CD4-positive, alpha-beta T cell treated with Interleukin-1 beta for 1 hour (primary cell): ENCODE measurements at places on chromosomes 12 and 14.

- no peak for DNase-seq
Measured at GRCh38 chr12:95978351-95978750, 17.8 kb downstream of the HAL start.

GRCh38 chr12:109732321-109733305 lies 19.0 kb downstream of the FAM222A start:
- DNase-seq: no peak

GRCh38 chr12:13784504-13784903 lies 196.9 kb downstream of the GRIN2B start:
- DNase-seq: no peak

DNA sequence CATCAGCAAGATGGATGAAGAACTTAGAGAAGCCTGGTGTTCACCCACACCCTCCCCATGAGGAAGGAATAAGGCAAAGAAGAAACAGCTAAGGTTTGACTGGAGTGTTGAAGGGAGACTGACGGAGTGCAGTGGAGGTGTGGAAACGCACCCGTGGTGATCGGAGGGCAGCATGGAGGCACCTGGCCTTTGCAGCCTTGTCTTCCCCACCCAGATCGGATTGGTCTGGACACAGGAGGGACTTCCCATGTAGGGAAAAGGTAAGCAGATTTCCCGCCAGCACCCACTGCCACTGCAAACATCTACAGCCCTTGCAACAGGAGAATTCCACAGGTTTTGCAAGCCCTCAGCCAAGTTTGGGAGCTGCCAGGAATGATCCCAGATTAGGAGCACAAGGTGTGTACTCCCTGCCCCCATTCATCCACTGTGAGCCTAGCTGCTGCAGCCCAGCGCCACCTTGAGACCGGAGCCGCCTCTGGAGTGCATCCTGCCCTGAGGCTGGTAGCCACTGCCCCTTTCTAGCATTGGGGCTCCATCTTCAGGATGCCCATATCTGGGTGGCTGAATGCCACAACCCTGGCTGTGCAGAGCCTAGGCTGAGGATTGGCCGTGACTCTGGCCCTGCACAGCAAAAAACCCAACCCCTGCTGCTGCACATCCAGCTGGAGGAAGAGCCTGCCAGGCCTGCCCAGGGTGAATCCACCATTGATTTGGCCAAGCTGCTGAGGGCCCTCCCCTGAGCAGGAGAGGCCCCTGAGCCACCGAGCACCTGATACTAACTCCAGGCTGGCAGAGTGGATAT lies 411.1 kb downstream of the TMEM121 start:
- DNase-seq: no peak

DNA sequence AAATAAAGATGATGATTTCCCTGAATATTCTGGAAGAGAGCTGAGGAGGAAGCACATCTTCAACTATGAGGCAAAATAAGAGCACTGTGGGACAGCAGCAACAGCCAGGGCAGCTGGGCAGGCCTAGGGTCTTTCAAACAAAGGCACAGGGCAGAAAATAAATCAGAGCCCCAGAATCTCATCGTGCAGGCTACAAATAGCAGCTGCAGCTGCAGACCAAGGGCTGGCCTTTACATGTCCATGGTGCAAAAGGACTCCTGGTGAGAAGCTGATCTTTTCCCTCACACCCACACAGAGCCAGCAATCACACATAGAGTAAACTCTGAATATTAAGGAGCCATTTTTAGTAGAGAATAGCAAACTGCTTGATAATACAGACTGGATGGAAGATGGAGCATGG lies 13.6 kb upstream of the MYBPC1 start:
- no peak for DNase-seq

- peak; percentile 85 for DNase-seq
Measured at GRCh38 chr12:53352331-53353256, 16.4 kb upstream of the SP7 start.

- DNase-seq: no peak
Measured at GRCh38 chr14:56212521-56212920, 94.3 kb downstream of the PELI2 start.

GRCh38 chr12:123000578-123000977 lies 20.1 kb downstream of the ARL6IP4 start:
- DNase-seq: no peak

GRCh38 chr12:6960593-6961277 lies 9.6 kb downstream of the PTPN6 start:
- peak; percentile 57 for DNase-seq

DNA sequence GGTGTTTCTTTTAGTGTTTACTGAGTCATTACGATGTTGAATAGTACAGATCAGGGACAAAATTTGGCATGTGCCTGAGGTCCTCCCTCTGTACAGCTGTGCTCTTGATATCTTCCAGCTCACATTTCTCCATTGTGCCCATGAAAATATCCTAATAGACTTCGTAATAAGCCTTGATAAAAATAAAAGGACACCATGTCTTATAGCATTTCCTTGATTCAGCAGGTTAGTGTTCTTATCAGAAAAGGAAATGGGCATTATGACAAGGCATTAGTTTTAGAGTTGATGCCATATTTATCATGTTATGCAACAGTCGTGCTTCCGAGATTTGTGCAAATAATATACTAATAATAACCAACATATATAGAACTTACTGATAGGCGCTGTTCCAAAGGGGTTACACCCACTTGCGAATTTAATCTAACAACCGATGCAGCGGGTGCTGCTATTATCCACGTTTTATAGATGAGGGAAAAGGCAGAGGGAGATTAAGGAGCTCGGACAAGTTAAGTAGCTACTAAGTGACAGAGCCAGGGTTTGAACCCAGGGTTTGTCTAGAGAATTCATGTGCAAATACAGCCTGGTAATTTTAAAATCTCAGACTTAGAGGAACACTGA lies 15.1 kb upstream of the WNK1 start:
- no peak for DNase-seq

GRCh38 chr14:23324993-23325392 lies 3.7 kb downstream of the PABPN1 start:
- no peak for DNase-seq

DNA sequence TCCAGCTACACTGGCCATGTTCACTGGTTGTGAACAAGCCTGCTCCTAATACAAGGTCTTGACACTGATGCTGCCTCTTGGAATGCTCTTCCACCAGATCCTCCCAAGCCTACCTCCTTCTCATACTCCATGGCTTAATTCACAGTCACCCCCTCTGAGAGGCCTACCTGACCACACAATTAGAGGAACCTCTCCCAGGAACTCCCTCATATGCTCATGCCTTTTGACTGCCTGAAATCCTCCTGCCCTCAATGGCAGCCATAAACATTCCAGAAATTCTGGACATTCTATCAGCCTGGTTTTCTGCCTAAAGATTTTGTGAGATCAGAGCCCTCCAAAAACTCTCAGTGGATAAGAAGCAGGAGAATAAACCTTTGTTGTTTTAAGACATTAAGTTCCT lies 340.2 kb downstream of the C12orf75 start:
- no peak for DNase-seq

DNA sequence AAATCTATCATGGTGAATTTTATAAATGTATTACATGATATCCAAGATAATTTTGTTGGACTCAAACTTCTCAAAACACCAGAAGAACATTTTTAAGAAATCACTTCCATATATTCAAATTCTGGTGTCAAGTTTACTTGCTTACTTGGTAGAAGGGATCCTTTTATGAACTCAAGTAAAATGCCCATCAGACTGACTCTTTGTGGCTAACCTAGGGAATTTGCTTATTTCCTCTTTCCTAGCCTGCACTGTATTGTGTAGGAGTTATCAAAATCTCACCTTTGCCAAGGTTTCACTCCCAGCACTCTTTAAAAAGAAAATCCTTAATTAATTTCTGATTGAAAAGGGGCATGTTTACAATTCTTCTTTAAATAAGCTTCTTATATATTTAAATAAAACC lies 196.5 kb downstream of the DUSP6 start:
- no peak for DNase-seq

DNA sequence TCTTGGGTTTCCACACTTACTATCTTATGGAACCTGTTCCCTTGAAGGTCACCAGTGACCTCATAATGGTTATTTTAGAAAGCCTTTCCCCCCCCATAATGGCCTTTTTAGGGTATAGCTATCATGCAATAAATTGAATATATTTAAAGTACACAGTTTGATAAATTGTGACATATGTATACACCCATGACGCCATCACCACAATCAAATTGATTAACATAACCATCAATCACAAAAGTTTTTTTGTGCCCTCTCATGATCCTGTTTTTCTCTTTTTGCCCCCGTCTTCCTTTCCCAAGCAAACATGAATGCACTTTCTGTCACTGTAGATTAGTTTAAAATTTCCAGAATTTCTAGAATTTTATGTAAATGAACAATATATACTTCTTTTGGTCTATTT lies 28.7 kb upstream of the OR4E1 start:
- DNase-seq: no peak

DNA sequence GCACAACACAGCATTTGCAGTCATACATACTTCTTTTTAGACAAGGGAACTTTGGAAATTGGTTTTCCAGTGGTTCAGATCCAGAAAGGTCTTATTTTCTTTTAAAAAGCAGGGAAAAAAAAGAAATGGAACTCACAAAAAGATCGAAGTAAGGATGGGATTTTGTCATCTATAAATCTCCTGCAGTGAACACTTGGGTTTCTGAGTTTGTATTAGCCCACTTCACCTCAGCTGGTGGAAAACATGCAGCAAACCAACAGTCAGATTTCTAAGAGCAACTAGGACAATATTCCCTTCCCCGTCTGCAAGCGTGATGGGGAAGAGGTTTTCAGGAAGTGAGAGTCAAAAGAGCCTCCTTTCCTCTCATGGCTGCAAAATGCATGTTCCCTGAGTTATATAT lies 4.6 kb downstream of the MYF5 start:
- no peak for DNase-seq

GRCh38 chr14:99479160-99479905 lies 1.3 kb downstream of the SETD3 start:
- DNase-seq: no peak

- no peak for DNase-seq
Measured at GRCh38 chr12:2998789-2999264, 39.6 kb downstream of the TEAD4 start.

GRCh38 chr14:60212503-60213371 lies 36.3 kb upstream of the PPM1A start:
- DNase-seq: no peak

- DNase-seq: no peak
Measured at GRCh38 chr12:52829986-52830770, 3.9 kb downstream of the KRT79 start.

- no peak for DNase-seq
Measured at GRCh38 chr12:119695034-119695433, 27.1 kb downstream of the PRKAB1 start.

DNA sequence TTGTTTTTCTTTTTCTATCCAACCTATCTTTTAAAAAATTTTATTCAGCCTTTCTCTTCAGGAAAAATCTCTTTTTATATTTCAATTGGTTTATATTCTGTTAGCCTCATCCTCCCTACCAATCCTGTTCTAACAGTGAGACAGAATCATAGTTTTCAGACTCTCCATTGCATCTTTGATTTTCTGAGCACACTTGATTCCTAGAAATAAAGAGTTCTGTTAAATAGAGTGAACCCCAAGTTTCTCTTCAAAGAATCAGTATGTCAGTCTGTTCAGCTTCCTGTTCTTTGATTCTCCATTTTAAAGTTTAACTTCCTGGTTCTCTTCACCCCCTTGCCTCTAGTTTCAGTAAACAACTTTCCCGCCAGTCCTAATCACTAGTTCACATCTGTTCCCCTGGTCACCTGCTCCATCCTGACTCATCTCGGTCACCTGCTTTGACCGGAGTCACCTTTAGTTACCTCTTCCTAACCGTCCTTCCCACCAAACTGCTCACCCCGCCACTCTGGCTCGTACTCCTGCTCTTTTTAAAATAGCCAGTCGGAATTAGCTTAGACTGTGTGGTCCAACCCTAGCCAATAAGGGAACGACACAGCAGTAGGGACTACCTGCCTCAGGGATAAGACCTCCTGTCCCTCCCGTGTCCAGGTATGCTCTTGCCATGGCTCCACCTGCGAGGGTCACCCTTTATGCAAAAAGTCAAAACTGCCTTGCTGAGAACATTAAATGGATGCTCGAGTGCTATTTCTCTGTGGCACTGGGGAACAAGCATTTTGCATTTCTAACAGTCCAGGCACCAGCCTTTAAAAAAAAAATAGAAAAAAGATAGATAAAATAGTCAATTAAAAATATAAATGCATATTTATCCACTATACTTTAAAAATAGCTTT lies 48.4 kb downstream of the DDX51 start:
- no peak for DNase-seq

- DNase-seq: no peak
Measured at GRCh38 chr14:63443988-63444387, 99.2 kb downstream of the PPP2R5E start.

DNA sequence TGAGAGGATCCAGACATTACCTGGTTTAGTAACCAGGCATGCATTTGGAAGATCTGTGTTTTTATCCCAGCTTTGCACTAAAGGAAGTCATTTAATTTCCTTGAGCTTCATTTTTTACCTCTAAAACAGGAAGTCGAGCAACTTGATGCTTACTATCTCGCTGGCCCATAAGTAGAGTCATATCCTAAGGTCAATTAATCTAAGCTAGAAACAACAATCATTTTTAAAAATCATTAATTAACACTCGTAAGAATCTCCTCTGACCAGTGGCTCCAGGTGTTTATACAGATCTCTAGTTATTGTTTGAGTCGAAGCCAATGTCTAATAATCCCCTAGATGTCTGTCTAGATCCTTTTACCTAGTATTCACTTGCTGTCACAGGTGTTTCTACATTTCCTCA lies 355.8 kb upstream of the DCN start:
- DNase-seq: no peak

- no peak for DNase-seq
Measured at GRCh38 chr14:105356927-105357326, 41.4 kb upstream of the TEX22 start.

DNA sequence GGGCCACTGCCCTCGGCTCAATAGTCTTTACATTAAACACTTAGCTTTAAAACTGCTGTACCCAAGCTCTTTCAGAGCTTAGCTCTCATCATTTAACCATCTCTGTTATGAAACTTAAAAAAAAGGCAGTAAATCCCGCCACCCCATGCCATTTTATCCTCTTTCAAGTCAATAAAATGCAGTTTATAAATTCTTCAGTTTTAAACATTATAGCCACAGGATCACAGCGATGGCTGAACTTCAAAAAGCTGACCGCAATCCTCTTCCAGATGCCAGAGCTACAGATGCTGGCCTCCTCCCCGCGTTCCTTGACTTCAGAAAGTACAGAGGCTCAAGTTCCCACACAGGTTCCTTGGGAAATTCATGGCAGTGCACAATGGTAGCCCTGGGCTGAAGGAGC lies 4.2 kb downstream of the OR10G3 start:
- no peak for DNase-seq

DNA sequence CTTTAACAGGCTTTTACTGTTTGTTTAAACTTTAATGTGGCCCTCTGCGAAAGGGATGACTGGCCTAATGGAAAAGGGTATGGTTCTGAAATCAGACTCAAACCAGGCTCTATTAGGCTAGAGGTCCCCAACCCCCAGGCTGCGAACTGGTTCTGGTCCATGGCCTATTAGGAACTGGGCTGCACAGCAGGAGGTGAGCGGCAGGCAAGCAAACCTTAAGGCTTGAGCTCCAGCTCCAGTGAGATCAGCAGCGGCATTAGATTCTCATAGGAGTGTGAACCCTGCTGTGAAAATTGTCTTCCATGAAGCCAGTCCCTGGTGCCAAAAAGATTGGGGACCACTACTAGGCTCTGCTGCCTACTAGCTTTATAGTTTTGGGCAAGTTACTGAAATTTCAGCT lies 11.1 kb downstream of the GALNT4 start:
- no peak for DNase-seq
